ENCODE measurements at places on chromosomes 7 and 10.
A peak's percentile ranks its signal among the peaks of the same experiment; 100 is the strongest.

DNA sequence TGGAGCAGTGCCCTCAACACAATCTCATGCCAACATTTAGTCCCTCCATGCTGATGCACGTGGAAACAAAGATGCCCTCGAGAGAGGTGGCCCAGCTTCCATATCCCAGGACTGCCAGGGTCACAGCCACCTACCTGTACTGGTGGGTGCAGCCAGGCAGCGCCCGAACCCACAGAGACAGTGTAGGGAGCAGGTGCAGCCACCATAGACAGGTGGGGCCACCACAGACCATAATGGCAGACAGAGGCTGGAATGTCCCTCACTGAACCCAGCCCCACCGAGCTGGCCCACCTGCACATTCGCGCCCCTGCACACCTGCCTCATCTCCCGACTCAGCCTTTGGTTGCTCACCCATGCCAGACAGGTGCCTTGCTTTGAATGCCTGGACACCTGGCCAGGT lies 18.3 kb upstream of the CPXM2 start:
- no peak for DNase-seq

DNA sequence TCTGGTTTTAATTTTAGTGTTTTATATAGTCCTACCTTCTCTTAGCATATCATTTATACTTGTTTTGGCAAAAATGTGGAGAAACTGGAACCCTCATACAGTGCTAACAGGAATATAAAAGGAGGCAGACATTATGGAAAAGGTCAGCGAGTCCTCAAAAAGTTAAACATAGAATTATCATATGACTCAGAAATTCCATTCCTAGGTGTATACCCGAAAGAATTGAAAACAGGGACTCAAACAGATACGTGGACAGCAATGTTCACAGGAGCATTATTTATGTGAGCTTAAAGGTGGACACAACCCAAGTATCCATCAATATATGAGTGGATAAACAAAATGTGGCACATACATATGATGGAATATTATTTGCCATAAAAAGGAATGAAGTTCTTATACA lies 51.5 kb downstream of the VAX1 start:
- no peak for DNase-seq

DNA sequence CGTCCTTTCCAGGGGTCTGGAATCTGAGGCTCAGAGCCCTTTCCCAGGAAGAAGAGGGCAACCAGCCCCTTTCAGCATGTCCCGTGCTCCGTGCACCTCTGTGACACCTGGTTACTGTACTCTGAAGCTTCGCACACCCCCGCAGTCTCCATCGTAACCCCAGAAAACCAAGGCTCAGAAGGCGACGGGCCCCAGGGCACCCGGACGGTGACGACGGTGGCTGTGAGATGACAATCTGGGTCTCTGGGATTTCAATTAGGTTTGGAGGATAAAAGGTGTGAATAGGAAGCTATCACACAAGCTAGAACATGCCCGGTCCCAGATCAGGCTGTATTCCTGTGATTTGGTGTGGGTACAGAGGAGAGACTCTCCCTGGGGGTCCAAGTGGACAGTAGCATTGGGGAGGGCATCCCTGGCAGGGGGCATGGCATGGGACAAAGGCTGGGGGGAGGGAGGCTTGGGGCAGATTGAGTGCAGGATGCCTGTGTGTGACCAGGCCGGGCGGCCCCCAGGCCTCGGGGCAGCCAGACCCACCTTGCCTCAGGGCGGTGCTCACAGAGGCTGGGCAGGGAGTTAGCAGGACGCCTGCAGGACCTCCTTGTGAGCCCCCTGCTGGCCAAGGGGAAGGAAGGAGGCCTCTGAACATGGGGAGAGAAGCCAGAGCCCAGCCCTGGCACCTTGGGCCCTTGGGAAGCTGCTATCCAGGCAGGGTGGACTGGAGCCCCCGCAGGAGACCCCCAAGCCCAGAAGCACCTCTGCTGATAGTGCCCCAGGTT lies 23.4 kb upstream of the PSMG3 start:
- DNase-seq: peak; percentile 31

DNA sequence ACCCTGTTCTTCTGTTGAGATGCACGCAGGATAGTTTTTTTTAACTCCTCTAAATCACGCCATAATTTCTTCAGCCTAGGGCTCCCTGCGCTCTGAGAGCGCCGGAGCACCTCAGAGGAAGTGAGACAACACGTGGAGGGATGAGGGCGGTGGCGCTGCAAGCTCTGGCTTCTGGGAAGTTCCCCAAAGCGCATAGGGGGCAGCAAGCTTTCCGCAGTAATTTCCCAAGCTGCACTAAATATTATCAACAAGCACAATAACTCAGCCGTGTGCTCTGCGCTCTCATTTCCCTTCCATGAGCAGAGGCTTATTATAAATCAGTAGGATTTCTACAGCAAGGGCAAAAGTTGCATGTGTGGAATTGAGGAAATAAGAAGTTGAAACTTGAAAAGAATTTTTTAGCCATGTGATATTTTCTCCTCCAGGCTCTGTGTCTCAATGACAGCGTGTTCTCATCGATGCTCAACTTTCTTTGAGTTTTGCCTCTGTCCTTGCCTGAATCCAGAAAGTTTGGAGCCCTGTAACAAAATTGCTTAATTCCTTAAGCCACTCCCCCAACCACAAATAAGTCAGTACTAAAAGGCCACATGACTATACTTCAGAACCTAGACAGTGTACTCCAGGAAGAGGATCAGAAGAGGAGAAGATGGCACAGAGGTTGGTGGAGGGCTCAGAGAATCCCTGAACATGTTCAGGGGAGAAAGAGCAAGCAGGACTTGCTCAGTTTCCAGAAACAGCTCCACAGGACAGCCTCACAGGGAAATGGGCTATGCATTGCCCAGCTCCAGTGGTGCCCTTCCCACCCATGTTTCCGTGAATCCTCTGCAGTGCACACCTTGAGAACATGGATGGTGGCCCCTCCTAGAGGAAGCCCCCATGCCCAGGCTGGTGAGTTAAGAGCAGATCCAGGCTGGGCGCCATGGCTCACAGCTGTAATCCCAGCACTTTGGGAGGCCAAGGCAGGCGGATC lies 221.5 kb upstream of the GHITM start:
- DNase-seq: peak; percentile 38

DNA sequence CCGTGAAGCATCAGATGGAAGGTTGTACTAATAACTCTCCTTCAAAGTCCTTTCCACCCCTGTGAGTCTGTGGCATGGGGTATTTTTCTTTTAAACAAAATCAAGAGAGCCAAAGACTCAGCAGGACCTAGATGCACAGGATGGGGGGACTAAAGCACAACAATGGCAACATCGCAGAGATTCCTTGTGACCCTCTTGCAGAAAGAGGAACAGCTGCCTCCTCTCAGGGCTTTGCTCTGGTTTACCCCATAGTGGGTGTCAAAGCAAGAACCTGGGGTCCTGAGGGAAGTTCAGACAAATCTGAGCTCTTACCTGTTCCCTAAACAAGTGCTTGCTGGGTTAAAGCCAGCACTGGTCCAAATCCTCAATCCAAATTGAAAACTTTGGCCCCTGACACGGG lies 39.2 kb downstream of the FGF8 start:
- no peak for DNase-seq

GRCh38 chr10:8705415-8705814 lies 650.9 kb downstream of the GATA3 start:
- no peak for DNase-seq

GRCh38 chr7:137755846-137756651 lies 90.7 kb downstream of the DGKI start:
- DNase-seq: no peak

- no peak for DNase-seq
Measured at GRCh38 chr7:65397730-65398142, 24.1 kb downstream of the ZNF92 start.

- no peak for DNase-seq
Measured at GRCh38 chr7:68833422-68833821, 764.9 kb upstream of the AUTS2 start.

DNA sequence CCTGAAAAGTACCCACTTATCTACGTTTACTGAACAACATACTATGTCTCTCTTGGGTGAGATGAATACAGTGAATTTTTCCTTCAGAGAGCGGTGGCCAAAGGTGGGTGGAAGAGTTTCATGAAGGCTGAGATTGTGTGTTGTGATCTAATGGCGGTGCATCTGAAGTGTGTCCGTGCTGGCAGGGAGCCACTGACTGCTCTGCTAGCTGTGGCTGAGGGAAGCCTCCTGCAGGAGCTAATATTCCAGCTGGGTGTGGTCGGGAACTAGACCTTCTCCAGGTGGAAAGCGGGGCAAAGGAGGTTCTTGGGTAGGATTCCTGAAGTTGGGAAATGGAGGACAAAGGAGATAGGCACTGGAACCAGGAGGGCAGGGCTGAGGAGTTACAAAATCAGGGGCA lies 69.2 kb upstream of the GRB10 start:
- DNase-seq: no peak

DNA sequence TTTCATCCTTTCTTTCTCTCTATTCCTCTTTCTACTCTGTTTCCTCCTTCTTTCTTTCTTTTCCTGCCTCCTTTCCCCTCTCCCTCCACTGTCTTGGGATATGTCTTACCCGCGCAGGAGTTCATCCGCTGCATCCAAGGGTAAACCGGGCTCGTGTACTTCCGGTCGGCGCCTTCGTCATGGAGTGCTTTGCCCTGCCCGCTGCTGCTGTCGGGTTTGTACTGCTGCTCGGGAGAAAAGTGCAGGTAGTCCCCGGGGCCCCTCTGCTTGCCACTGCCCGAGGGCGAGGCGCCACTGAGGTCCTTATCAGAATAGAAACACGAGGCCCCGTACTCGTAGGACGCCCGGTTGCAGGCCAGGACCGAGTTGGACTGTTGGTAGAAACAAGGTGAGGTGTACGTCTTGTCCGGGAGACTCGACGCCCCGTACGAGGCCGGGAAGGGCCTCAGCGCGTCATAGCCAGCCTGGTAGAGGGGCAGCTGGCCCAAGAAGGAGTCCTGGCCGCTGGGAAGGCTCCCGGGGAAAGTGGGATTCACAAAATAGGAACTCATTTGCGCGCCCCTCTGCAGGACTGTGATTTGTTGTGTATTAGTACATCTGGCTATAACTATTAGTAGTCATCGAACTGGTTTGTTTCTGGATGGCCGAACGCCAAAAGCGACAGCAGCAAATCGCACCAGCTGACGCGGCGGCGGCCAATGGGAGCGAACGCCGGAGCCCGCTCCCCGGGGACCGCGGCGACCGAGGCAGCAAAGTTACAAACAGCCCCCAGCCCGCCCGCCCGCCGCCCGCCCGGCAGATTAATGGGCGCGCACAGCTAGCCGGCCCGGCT lies at the start of gene HOXA6:
TSS of gene HOXA6 (minus strand) at position 576 of the 832 bp plus-strand sequence. CDS start at position 551, 25 bp downstream.
- DNase-seq: no peak

GRCh38 chr7:117445206-117445605 lies 17.9 kb upstream of the ASZ1 start:
- DNase-seq: no peak

DNA sequence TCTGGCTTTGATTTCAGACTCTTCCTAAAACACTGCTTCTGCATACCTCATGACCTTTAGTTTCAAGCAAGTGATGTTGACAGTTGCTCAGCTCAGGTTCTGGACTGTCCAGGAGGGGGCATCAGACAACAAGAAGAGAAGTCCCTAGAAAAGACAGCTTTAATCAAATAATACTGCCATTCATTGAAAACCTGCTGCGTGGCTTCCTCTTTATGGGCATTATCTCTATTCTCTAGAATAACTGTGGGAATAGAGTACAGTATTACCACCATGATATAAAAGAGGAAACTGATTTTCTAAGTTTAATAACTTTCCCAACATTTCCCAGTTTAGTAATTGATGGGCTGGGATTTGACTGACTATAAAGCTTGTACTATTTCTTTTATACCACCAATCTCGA lies 170.4 kb downstream of the SNX13 start:
- peak; percentile 46 for DNase-seq

DNA sequence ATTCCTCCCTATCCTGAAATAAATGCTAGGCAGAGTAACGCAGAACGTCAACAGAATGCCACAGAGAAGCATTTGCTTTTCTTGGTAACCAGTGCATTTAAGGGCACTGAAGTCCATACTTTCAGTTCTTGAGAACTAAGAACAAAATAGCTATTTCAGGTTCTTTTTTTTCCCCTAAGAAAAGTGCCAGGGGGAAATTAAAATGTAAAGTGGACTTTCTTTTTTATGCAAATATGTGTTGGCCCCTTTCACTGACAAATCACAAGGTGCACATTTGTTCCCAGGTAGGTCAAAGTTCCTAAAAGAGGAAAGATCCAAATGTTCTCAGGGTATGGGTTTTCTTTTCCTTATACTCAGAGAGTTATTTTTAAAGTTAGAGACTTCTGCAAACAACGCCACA lies 151.5 kb downstream of the HPSE2 start:
- DNase-seq: no peak

DNA sequence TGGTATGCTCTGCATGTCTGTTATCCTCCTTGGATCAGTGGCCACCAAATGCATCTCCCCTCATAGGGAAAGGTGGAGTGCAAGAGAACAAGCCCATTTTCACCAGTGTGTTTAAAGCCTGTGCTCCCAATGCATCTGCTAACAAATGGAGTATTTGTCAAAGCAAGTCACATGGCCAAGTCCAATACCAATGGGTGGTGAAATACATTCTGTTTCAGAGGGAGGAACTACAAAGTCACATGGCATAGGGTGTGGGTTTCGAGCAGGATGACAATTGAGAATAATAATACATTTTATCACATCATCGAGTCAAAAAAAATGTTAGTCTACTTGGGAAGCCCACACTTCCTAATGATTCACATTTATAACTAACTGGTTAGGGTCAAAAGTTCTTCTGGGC lies 62.7 kb downstream of the SUGCT start:
- DNase-seq: no peak

DNA sequence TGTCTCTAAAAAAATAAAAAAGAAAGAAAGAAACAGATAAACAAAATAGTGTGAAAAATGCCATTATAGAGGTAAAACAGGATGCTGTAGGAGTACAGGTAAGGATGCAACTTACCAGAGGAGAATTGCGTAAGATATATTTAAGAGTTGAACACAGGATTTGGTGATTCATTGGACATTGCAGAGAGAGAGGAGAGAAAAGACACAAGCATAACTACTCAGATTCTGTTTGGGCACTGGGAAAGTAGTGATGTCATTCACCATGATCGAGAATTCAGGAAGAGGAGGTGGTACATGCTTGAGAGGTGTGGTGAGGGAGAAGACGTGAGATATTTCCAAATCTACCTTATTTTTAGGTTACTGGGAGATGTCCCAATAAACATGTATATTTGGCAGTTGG lies 97.6 kb downstream of the AASS start:
- DNase-seq: no peak

DNA sequence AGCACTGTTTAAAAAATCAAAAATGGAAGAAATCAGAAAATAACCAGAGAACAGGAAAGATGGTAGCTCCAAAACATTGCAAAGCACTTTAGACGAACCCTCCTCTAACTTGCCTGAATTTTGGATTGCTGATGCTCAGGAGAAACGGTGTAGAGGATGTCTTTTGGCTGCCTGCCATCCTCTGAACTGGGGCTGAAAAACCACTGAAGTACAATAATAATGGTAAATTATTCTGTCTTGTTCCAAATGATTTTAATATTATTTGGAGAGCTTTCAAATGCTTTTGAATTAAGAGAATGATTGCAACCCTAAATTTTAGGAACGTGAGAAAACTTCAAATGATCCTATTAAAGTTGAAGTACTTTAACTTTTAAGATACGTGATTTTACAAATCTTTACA lies 167.3 kb upstream of the SLC13A1 start:
- DNase-seq: no peak
